A673 (cell line): ENCODE measurements at places on chromosomes 7 and 10.
A peak's percentile ranks its signal among the peaks of the same experiment; 100 is the strongest.

- no peak for DNase-seq
Observed at GRCh38 chr10:103114876-103115275, 78.2 kb downstream of the NT5C2 start.

- no peak for DNase-seq
Observed at GRCh38 chr7:43337191-43337590, 224.7 kb downstream of the HECW1 start.

DNA sequence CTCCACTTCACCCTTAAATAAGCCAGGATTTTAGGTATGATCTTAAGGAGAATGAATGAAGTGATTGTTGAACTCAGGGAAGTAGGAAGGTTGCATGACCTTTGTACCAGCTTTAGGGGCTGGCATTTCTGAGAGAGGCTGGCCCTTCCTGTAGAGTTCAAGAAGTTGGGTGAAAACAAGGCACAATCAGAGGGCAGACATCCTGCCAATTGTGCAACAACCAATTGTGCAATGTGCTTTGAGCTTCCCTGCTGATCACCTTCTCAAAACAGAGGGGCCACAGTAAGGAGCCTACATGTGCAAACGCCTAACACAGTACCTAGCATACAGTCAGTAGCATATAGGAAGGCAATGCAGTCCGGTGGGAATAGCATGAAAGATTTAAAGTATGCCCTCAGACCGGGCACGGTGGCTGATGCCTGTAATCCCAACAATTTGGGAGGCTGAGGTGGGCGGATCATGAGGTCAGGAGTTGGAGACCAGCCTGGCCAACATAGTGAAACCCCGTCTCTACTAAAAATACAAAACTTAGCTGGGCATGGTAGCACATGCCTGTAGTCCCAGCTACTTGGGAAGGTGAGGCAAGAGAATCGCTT, 5.4 kb downstream of the CPVL start:
- DNase-seq = peak; percentile 47

DNA sequence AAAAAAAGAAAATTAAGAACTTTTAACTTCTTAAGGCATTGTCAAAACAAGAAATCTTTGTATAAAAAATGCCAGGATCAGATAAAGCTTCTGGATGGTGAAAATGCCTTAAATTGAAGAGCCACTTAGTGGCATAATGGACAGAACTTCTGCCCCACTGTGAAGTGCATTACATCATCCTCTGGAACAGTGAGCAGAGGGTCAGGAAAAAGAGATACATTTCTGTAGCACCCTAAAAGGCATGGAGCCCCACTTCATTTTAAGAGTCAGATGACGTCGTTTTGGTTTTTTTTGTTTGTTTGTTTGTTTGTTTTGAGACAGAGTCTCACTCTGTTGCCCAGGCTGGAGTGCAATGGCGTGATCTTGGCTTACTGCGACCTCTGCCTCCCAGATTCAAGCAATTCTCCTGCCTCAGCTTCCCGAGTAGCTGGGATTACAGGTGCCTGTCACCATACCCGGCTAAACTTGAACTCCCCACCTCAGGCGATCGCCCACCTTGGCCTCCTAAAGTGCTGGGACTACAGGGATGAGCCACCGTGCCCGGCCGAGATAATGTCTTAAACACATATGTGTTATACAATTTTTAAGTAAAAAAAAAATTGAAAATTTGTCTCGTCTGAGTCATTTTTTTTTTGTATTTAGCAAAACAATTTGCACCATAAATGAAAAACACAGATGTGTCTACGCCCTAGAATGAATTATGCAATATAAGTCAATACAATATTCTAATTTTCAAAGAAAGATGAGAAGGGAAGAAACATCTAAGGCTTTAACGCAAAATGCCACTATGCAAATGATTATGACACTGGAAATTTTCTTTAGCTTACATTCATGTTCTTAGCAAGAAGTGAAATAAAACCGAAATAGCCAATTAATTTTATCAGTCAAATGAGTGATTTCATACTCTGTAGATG, 29.2 kb downstream of the SLC13A1 start:
- no peak for DNase-seq

GRCh38 chr7:44998153-44998871, 1.7 kb upstream of the CCM2 start:
- DNase-seq = no peak

DNA sequence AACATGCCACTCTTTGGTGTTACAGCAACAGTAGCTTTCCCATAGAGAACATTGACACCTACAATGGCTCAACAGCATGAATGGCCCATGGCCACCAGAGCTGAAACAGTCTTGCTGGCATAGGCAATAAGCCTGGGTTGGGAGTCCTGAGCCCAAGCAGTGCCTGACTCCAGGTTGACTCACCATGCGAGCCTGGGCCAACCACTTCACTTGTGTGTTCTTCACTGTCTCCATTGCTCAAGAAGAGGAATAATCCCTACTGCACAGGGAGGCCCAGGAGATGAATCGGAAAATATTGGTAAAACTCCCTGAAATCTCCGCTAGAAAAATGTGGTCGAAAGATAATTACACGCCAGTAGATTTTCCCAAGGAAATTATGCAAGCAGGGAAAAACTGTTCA, 89.2 kb upstream of the INHBA start:
- DNase-seq = no peak

GRCh38 chr10:14285941-14286560, 44.7 kb downstream of the FRMD4A start:
- no peak for DNase-seq

DNA sequence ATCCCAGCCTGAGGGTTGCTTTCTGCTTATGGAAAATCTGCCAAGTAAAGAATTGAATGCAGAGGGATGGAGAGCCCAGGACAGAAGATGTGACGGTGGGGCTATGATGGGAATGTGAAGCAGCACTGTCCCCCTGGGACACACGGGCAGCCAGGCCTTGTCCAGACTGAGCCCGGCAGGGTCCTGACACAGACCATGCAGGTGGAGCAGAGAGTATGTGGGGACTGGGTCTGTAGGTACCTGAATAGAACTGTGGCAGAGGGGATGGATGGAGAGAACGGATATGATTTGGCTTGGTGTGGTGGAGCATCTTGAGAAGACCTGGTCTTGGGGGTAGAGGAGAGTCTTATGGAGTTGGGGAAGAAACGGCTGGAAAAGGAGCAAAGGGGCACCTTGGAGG, 732 bp upstream of the LRRC18 start:
- DNase-seq = no peak

DNA sequence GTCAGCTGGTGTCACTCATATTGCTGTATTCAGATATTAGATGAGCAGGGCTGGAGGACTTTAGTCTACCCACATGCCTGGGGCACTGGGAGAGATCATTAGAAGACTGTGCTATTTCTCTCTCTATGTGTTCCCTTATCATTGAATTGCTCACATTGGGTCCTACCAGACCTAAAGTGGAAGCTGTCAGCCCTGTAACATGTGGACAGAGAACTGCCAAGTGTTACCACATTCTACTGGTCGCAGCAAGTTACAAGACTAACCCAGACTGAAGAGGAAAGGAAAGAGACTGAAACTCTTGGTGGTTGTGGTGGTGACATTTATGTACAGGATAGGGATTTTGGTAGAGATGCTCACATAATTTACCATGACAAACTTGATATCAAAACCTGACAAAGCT, 627.1 kb upstream of the FZD8 start:
- no peak for DNase-seq

- DNase-seq = no peak
Observed at GRCh38 chr7:106583100-106583499, 77.9 kb downstream of the CCDC71L start.

- no peak for DNase-seq
Observed at GRCh38 chr10:105875050-105875449, 1234.0 kb downstream of the SORCS3 start.

- DNase-seq = peak; percentile 5
Observed at GRCh38 chr10:104080762-104081161, 4.9 kb downstream of the COL17A1 start.

GRCh38 chr10:91226093-91226492, 5.6 kb downstream of the PCGF5 start:
- no peak for DNase-seq

DNA sequence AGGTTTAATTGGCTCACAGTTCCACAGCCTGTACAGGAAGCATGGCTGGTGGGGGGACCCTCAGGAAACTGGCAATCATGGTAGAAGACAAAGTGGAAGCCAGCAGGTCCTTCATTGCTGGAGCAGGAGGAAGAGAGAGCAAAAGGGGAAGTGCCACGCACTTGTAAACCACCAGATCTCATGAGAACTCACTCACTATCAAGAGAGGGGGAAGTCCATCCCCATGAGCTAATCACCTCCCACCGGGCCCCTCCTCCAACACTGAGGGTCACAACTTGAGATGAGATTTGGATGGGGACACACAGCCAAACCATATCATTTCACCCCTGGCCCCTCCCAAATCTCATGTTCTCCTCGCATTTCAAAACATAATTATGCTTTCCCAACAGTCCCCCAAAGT, 171.9 kb upstream of the CACNA2D1 start:
- no peak for DNase-seq

- no peak for DNase-seq
Observed at GRCh38 chr10:70109064-70109729, 23.4 kb downstream of the AIFM2 start.

- DNase-seq = no peak
Observed at GRCh38 chr10:128050936-128051335, 75.3 kb downstream of the MKI67 start.

- DNase-seq = peak; percentile 65
Observed at GRCh38 chr7:21507627-21508343, 35.1 kb upstream of the DNAH11 start.
